ENCODE measurements at places on chromosomes 2 and 18.

GRCh38 chr2:23093513-23093912, 291.5 kb upstream of the KLHL29 start:
- no peak for DNase-seq
- H3K27ac ChIP-seq = no peak overlapping the region
- H3K4me1 ChIP-seq = no peaks in the 10 kb centered on the region
- no peaks in the 10 kb centered on the region for H3K27me3 ChIP-seq

GRCh38 chr2:169091761-169092519, 22.6 kb downstream of the DHRS9 start:
- H3K4me1 ChIP-seq = no peaks in the 10 kb centered on the region
- H3K36me3 ChIP-seq = no peaks in the 10 kb centered on the region
- no peaks in the 10 kb centered on the region for H3K27me3 ChIP-seq
- DNase-seq = no peak

DNA sequence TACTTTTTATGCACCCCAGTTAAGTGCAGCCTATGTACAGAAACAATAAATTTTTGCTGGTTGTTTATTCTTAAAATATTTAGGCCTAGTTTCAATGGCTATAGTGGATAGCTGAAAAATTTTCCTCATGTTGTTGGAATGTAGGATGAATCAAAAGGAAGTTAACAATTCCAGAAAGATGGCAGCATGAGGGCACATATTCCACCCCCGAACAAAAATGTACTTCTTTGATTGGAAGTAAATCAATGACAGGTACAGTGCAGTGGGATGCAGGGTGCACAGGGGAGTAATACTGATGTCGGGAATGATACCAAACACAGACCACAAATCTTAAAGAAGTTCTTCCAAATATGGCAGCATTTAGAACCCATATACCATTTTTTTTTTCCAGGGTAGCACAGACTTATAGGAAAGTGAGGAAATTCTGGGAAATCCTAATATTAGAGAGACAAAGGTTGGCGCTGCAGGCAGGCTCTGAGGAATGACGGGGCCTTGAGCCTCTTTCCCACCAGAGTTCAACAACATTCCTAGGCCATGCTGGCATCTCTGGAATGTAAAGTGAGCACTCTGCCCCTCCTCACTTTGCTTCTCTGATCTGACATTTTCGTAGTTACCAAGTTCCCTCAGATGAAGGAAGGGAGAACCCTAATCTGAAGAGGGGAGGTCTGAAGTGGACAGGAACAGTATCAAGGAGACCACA, 36.6 kb upstream of the IKZF2 start:
- H3K36me3 ChIP-seq = no peaks in the 10 kb centered on the region
- H3K4me3 ChIP-seq = no peak overlapping the region
- DNase-seq = no peak

DNA sequence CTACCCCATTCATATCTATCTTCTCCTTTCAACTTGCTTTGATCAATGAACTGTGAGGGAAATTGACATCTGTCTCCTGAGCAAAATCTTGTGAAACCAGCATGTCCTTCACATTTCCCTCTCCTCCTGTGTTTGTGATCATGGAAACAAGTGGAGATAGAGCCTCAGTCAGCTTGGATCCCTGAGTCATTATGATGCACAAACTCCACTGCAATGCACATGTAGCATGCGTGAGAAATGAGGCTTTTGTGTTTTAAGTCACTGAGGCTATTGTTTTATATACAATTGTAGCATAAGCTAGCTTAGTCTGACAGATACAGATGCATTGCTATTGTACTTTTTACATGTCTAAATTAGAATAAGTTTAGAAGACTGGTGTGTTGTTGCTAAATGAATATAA, 85.2 kb upstream of the HNMT start:
- DNase-seq = no peak
- no peak overlapping the region for H3K27ac ChIP-seq
- H3K36me3 ChIP-seq = no peaks in the 10 kb centered on the region

GRCh38 chr2:174654419-174654941, 56.9 kb upstream of the WIPF1 start:
- H3K4me1 ChIP-seq = peaks cover 14% of the 10 kb centered on the region
- H3K4me3 ChIP-seq = no peak overlapping the region
- H3K36me3 ChIP-seq = no peaks in the 10 kb centered on the region
- no peaks in the 10 kb centered on the region for H3K27me3 ChIP-seq
- peak overlapping the region; percentile 62 for H3K27ac ChIP-seq
- DNase-seq = no peak

- H3K27me3 ChIP-seq = peaks cover 39% of the 10 kb centered on the region
- peaks cover 4% of the 10 kb centered on the region for H3K4me1 ChIP-seq
- no peak for DNase-seq
- H3K36me3 ChIP-seq = no peaks in the 10 kb centered on the region
- no peak overlapping the region for H3K4me3 ChIP-seq
Measured at GRCh38 chr2:216670266-216671080, 24.9 kb downstream of the IGFBP5 start.

- no peak overlapping the region for H3K27ac ChIP-seq
- H3K4me3 ChIP-seq = no peak overlapping the region
- H3K4me1 ChIP-seq = peaks cover 12% of the 10 kb centered on the region
- no peak for DNase-seq
Measured at GRCh38 chr18:9771977-9772660, 64.0 kb downstream of the RAB31 start.

- H3K4me1 ChIP-seq = peaks cover 7% of the 10 kb centered on the region
- no peak overlapping the region for H3K4me3 ChIP-seq
- no peaks in the 10 kb centered on the region for H3K36me3 ChIP-seq
- no peak overlapping the region for H3K27ac ChIP-seq
- H3K27me3 ChIP-seq = no peaks in the 10 kb centered on the region
Measured at GRCh38 chr2:190065839-190066238, 3.3 kb upstream of the MSTN start.

DNA sequence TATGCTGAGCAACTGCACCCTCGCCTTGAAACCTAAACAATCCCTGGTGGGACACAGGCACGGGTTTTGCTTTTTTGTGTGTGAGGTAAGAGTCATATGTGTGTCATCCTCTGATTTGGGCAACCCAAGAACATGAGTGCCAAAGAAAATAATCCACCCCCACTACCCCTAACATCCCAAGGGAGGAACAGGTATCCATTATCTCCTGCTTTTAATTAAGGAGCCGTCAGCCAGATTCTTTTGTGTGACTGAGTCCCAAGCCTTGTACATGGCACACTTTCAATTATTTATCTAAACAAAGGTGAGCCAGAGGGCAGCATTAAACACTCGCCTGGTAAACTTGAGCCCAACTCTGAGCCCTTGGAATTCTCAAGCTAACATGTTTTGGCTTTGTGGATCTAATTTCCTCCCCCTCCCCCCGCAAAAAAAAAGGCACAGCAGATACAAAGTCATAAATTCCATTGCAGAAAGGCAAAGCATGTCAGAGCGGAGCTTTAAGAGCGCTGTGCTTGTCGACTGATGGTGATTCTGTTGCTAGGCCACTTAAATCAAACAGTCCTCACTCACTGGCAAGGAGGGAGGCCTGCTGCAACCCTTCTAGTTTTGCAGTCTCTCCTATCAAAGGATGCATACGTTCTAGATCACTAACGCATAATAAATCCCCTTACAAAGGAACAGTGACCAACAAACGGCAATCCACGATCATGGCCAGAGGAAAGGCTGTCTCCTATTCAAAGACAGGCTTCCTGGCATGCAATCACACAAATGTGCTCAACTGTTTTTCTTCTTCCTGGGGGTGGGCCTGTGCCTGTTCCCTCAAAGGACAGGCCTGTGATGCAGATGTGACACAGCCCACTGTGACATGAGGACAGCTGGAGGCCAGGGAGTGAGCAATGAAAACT, 143.5 kb upstream of the LMAN1 start:
- peak overlapping the region; percentile 24 for H3K27ac ChIP-seq
- H3K4me1 ChIP-seq = no peaks in the 10 kb centered on the region
- DNase-seq = no peak
- no peaks in the 10 kb centered on the region for H3K36me3 ChIP-seq

GRCh38 chr2:231104115-231104713, 20.6 kb downstream of the HTR2B start:
- H3K4me1 ChIP-seq = no peaks in the 10 kb centered on the region
- H3K27me3 ChIP-seq = no peaks in the 10 kb centered on the region

DNA sequence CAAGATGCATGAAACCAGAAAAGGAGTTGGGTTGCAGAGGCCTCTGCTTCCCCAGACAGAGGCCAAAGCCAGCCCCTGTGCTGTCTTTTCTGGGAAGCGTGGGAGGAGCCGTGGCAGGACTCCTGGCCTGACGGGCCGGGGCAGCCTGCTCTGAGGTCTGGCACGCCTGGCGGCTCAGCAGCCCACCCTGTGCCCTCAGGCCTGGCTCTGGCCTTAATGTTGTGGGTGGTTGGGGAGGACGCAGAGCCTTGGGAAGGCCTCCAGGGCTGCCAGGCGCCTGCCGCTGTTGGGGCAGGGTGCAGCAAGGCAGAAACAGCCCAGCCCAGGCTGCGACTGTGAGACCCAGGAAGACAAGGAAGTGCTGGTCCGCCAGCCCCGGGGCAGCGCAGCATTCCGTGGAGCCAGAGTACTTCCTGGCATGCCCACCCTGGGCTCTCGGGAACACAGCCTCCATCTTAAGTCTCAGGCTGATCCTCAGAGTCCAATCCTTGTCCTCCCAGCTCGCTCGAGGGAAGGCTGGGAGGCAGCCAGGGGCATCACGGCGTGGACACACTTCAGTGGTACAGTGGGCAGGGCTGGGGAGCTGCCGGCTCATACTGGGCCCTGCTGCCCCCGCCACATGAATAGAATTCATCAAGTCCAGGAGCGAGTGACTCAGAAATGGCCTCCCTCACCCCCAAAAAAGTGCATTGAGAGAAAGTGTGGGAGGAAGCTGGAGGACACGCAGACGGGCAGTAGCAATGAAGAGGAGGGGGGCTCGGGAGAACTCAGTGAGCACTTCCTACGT, 72.6 kb downstream of the EMX1 start:
- H3K36me3 ChIP-seq = no peaks in the 10 kb centered on the region
- no peak overlapping the region for H3K4me3 ChIP-seq
- H3K27me3 ChIP-seq = no peaks in the 10 kb centered on the region
- H3K4me1 ChIP-seq = no peaks in the 10 kb centered on the region

GRCh38 chr2:20534913-20535801, 88.3 kb downstream of the RHOB start:
- DNase-seq = no peak
- H3K4me1 ChIP-seq = no peaks in the 10 kb centered on the region
- H3K27me3 ChIP-seq = no peaks in the 10 kb centered on the region
- no peak overlapping the region for H3K27ac ChIP-seq
- no peak overlapping the region for H3K4me3 ChIP-seq

GRCh38 chr2:12479065-12479601, 237.6 kb upstream of the TRIB2 start:
- H3K27me3 ChIP-seq = no peaks in the 10 kb centered on the region
- no peak overlapping the region for H3K27ac ChIP-seq
- no peak overlapping the region for H3K4me3 ChIP-seq

GRCh38 chr2:227687189-227687588, 20.6 kb downstream of the SCYGR5 start:
- no peak overlapping the region for H3K27ac ChIP-seq
- H3K27me3 ChIP-seq = peaks cover 29% of the 10 kb centered on the region
- no peaks in the 10 kb centered on the region for H3K36me3 ChIP-seq
- no peak for DNase-seq

GRCh38 chr2:136149011-136149410, 31.1 kb upstream of the CXCR4 start:
- peak overlapping the region; percentile 57 for H3K27ac ChIP-seq
- no peak for DNase-seq
- H3K36me3 ChIP-seq = no peaks in the 10 kb centered on the region
- no peak overlapping the region for H3K4me3 ChIP-seq
- H3K4me1 ChIP-seq = peaks cover 55% of the 10 kb centered on the region

DNA sequence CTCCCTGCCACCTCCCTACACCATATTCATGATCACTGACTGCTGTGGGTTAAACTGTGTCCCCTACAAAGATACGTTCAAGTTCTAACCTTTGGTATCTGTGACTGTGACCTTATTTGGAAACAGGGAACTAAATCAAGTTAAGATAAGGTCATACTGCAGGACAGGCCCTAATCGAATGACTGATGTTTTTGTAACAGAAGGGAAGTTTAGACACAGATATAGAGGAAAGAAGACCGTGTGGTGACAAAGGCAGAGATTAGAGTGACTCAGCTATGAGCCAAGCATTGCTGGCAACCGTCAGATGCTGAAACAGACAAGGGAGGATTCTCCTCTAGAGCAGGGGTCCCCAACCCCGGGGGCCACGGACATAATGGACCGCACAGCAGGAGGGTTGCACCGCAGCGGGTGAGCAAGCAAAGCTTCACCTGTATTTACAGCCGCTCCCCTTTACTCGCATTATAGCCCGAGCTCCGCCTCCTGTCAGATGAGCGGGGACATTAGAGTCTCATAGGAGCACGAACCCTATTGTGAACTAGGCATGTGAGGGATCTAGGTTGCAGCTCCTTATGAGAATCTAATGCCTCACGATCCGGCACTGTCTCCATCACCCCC, 28.9 kb upstream of the RNF152 start:
- no peaks in the 10 kb centered on the region for H3K4me1 ChIP-seq
- DNase-seq = no peak
- H3K4me3 ChIP-seq = no peak overlapping the region
- peaks cover 6% of the 10 kb centered on the region for H3K36me3 ChIP-seq
- H3K27ac ChIP-seq = no peak overlapping the region

DNA sequence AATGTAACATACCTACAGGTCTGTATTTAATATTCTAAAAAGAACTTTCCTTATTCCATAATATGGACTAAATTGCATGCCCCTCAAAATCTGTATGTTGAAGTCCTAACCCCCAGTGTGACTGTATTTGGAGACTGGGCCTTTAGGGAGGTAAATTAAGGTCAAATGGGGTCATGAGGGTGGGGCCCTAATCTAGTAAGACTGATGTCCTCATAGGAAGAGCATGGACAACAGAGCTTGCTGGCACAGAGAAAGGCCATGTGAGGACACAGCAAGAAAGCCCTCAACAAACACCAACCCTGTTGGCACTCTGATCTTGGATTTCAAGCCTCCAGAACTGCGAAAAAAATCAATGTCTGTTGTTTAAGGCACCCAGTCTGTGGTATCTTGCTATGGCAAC, 18.6 kb downstream of the SF3B1 start:
- H3K4me1 ChIP-seq = no peaks in the 10 kb centered on the region
- no peak for DNase-seq

DNA sequence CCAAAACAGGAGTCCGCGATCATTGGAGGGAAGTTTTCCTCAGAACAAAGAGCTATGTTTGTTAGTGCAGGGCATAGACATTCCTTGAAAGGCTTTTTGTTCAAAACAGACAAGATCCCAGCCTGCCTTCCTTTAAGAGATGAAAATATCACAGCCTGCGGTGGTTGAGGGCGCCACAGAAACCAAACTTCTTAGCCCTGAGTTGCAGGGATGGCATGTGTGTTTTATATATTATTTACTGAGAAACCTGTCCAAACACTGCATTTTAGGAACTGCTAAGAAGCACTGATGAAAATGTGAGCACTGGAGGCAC, 57.5 kb upstream of the TMEM178A start:
- no peaks in the 10 kb centered on the region for H3K27me3 ChIP-seq
- DNase-seq = no peak
- no peaks in the 10 kb centered on the region for H3K36me3 ChIP-seq
- no peak overlapping the region for H3K27ac ChIP-seq

DNA sequence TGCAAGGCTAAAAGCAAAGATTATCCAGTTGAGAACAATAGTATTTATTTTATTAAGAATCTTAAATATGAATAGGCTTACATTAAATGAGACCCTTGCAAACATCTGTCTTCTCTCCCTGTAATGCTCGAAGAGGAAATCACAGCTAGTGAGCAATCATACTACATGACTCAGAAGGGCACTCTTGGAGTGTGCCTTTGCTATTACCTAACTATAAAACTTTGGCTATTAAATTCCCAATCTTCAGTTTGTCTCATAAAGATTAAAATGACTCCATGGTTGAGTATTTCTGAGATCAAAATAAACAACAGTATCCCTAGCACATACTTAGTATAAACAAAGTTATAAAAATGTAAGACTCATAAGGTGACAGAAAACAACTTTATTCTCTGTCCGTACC, 296.9 kb downstream of the KCNJ3 start:
- no peaks in the 10 kb centered on the region for H3K27me3 ChIP-seq
- H3K36me3 ChIP-seq = no peaks in the 10 kb centered on the region
- no peak for DNase-seq
- no peak overlapping the region for H3K4me3 ChIP-seq
